ENCODE measurements at places on chromosomes 4 and X.

DNA sequence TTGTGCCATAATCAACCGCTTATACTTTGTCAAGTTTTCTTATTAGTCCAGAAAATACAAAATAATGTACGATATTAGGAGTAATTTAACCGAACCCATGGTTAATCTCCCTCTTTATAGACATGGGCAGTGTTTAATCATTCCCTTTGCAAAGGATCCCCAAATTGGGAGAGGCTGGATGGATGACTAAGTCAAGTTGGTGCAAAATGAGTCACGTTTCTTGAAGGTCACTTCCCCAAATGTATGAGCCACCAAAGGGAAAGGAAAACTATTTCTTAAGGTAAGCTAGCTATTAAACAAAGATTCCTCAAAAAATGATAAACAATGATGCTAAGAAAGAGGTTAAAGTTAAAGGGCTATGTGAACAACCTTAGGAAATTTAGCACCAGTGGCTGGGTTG, 17.5 kb downstream of the MAML3 start:
- DNase-seq, result no peak

DNA sequence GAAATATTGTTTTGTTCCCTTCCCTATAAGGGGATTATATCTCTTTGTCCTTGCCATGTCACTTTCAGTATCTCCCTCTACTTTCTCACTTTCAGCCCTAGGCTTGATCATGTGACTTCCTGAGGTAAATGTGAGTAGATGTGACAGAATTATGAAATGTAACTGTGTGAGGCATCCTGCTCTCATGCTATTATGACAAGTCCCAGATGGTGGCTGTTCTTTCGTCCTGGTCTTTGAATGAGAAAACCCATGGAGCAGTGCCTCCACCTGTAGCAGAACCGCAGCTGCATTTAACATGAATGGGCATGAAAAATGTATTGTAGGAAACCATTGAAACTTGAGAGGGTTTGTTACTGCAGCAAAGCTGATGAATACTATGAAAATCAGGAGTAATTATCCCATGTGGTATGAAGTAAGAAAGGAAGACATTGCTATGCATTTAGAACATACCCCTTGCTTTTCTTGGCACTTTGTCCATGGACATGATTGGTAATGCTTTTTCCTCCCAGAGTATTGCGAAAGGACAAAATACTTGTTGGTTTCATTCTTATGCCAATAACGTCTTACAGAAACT, 202.2 kb upstream of the GPRIN3 start:
- no peak for DNase-seq

- DNase-seq, result no peak
These were observed 42.5 kb downstream of the VGLL1 start for GRCh38 chrX:136574548-136574947.

DNA sequence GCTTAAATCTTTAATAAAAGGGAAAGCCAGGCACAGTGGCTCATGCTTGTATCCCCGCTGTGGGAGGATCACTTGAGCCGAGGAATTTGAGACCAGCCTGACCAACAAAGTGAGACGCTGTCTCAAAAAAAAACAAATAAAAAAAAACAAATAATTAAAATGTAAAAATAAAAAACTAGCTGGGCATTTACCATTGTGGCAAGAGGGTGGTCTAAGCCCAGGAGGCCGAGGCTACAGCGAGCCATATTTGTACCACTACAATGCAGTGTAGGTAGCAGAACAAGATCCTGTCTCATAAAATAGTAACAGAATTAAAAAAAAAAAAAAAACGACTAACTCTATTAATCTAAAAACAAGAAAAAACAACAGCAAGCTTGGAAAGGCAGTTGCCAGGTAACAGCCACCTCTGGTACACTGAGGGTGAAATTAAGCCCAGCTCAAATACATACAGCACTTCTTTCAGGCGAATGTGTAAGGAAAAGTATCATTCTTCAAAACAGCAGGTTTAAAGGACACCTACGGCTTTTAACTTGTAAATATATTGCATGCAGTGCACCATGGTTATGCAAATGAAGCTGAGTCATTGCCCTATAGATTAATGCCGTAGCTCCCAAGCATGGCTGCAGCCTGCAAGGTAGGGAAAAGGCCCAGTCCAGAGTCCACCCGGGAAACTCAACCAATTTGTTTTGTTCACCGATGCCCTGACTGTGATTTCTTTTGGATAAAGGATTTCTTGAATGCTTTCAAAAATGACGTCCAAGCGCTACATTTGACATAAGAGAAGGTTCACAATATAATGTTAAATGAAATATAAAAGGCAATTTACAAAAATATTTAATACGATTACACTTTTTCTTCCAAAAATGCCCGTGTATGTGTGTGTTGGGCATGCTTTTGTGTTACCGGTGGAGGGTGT, 14.5 kb upstream of the TXLNG start:
- DNase-seq, result no peak

- no peak for DNase-seq
These were observed 207.7 kb upstream of the HDX start for GRCh38 chrX:84709987-84710386.

- DNase-seq, result no peak
These were observed 46.6 kb downstream of the AFM start for GRCh38 chr4:73528171-73528570.

DNA sequence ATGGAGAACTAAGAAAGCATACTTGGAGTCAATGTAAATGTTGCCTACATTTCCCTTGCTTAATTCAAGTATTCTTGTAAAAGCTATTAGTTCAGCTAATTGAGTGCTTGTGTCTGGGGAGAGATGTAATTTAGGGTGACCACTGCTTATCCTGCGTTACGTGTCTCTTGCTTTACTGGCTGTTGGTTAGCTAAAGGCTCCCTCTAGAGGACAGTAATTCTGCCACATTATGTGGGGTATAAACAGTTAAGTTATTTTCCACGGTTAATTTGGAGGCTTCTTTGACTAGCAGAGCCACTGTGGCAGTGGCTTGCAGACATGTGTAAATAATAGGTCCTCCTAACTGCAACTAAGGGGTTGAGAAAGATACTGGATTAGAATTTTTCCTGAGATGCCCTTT, 25.3 kb upstream of the NAF1 start:
- no peak for DNase-seq

GRCh38 chrX:24646745-24647182, 383 bp downstream of the PCYT1B start:
- no peak for DNase-seq

GRCh38 chr4:129384974-129385373, 289.0 kb downstream of the C4orf33 start:
- DNase-seq, result no peak

DNA sequence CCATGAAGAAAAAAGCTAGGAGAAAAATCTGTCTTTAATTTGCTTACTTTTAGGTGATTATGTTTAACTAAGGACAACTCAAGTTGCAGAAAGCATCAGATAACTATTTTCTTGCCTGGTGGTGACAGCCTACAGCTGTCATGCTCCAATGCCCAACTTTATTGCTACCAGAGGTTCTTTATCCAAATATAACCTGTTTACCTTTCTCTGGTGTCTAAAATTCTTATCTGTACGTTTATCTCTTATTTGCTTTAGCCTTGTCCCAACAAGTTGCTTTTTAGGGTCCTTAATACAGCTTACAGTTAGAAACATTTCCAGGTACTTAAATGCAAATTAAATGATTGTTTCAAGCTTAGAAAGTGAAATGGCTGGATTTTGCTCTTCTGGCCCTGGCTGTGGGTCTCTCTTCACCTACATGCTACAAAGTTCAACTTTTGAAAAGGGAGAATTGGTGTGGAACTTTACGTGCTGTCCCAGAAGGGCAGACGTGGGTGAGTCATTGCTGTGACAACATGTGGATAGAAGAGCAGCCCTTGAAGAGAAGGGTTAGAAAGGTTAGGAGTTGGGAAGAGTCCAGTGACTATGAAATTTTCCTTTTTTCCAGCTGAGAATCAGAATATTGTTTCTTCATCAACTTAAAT, 60.7 kb downstream of the HPGD start:
- no peak for DNase-seq

GRCh38 chrX:78960888-78961287, 15.7 kb downstream of the P2RY10 start:
- DNase-seq, result no peak

GRCh38 chrX:46716796-46717195, 42.1 kb downstream of the SLC9A7 start:
- no peak for DNase-seq

DNA sequence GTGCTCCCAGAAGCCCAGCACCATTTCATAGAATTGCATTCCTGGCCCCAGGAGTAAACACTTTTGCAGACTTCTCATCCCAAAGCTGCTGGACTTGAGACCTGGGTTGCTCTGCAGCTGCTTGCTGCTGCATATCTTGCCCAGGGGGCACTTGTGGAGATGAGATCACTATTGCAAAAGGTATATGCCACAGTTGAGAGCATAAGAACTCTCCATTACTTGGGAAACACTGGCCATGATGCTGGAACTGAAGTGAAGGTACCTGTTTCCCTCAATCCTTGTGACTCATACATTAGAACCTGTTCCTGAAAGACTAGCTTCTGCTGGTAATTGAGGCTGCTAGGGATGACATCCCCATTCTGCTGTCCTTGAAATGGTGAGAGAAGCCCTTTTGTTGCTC, 43.1 kb upstream of the WDR1 start:
- DNase-seq, result no peak

- DNase-seq, result no peak
These were observed 40.4 kb downstream of the GUCY1B1 start for GRCh38 chr4:155799116-155799793.

GRCh38 chr4:31045724-31046318, 325.7 kb downstream of the PCDH7 start:
- no peak for DNase-seq

DNA sequence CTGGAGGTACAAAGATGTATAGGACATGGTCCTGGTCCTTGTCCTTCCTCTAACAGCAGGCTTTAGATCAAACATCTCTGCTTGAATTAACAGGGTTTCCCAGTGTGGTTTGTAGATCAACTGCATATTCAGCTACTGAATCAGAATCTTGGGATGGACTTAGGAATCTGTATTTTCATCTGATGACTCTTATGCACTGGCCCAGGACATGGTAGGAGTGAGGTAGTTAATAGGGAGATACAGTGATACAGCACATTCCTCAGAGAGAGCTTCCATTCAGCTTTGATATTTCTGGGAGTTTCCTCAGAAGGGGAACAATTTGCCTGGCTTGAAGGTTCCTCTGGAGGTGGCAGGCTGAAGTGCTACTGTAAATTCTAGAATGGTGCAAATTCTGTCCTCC, 203.1 kb downstream of the LARP7 start:
- no peak for DNase-seq

DNA sequence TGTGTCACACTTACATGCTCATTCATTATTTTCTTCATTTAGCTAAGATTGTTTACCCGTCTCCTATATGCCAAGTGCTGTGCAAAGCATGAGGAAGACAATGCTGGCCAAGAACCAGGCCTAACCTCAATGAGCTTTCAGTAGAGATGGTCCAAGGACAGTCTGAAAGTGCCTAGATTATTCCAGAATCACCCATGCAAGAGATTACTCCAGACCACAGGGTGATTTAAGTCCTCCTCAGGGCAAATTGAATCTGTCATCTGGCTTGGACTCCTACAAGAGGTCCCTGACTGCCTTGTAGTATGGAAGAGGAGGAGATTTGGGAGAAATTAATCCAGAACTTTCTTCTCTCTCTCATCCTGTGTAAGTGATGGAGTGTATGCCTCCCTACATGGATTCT, 99.4 kb upstream of the NDP start:
- DNase-seq, result no peak

DNA sequence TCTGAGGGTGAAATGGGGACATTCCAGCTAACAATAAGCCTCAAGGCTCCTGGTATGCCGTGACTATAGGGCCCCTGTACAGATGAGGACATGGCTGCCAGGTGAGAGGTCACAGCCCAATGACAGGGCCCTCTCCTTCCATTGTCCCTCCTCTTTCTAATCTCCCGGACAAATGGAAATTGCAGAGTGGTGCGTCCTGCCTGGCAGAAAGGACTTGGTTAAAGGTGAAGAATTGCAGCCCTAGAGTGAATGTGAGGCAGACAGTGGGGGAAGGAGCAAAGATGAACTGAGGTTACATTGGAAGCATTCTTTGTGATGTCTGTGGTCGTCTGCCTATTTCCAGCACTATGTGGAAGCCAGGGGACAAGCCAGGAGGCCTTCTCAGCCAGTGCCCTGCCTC, 6.7 kb upstream of the UCP1 start:
- DNase-seq, result no peak

GRCh38 chr4:95142932-95143331, 385.2 kb downstream of the BMPR1B start:
- DNase-seq, result no peak

DNA sequence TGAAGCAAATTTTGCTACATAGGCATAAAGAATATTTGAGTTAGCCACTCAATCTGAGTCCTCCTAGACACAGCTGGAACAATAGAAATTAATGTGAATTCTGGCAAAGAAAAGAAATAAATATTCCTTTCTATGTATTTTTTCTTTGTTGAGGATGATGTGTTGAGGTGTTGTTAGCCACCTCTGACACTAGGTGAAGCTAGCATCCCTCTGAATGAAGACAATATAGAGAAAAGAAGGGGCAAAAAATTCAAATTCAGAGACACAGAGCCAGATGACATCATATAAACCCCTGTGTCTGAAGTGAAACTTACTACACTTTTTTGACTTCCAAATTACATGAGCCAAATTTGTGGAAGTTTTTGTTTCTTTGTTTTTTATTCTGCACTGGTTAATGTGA, 34.6 kb upstream of the TMPRSS11D start:
- DNase-seq, result no peak

DNA sequence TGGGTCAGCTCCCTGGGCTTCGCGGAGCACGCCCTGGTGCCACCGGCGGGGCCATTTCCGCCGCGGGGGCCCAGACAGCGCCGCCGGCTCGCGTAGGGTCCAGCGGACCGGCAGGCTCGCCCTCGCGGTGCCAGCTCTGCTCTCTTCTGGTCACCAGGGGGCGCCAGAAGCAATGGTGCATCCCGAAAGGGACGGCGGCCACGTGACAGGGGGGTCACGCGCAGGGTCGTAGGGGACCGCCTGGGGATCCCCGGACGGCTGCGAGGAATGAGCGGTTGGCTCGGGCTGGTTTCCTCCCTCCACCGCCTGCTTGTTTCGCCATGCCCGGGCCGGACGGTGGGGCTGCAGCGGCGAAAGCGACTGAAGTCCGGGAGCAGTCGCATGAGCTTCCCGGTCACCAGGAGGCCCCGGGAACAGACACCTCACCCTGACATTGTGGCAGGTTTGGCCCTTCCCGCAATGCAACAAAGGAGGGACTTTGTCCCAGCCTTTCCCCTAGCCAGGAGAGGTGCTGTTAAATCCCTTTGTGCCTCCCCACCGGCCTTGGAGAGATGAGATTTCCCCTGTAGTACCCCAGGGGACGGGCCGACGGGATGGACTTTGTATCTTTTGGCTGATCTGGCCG, 15.8 kb downstream of the ZCCHC12 start:
- peak; percentile 60 for DNase-seq
